GM23248 (cell line): ENCODE measurements at places on chromosomes 5 and 9.

DNA sequence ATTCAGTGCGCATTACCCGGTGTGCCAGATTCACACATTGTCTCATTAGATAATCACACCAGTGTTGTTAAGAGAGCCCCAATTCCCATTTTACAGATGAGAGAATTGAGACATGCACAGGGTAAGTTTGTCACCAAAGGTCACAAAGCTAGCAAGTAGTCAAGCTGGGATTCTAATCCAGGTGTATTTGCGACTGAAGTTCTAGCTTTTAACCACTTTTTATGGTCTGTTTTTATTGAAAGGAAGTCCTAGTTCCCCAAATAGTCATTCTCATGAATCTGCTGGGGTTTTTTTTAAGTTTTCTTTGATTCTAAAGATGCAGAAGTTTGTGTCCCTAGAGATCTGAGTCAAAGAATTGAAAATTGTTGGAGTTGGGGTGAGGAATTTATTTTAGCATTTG lies 136.5 kb downstream of the DPYSL3 start:
- DNase-seq = no peak
- H3K4me3 ChIP-seq = no peak overlapping the region
- no peaks in the 10 kb centered on the region for H3K4me1 ChIP-seq
- no peaks in the 10 kb centered on the region for H3K27me3 ChIP-seq
- H3K36me3 ChIP-seq = no peaks in the 10 kb centered on the region
- H3K27ac ChIP-seq = no peak overlapping the region

- no peak overlapping the region for H3K27ac ChIP-seq
- no peak overlapping the region for H3K4me3 ChIP-seq
Measured at GRCh38 chr9:86765746-86766430, 181.4 kb downstream of the GAS1 start.

- H3K4me3 ChIP-seq = peak overlapping the region; percentile 73
- peak; percentile 83 for DNase-seq
- H3K36me3 ChIP-seq = no peaks in the 10 kb centered on the region
- H3K27me3 ChIP-seq = no peaks in the 10 kb centered on the region
- H3K4me1 ChIP-seq = peaks cover 13% of the 10 kb centered on the region
Measured at GRCh38 chr5:177447611-177448243, 1.1 kb downstream of the PRR7 start.

GRCh38 chr5:134626369-134627014 lies 6.1 kb downstream of the SAR1B start:
- H3K36me3 ChIP-seq = peaks cover 15% of the 10 kb centered on the region
- DNase-seq = peak; percentile 14
- H3K4me1 ChIP-seq = peaks cover 5% of the 10 kb centered on the region
- H3K4me3 ChIP-seq = no peak overlapping the region
- no peaks in the 10 kb centered on the region for H3K27me3 ChIP-seq
- H3K27ac ChIP-seq = no peak overlapping the region

GRCh38 chr5:141512390-141512910 lies 23.6 kb downstream of the PCDHGC5 start:
- DNase-seq = peak; percentile 78
- 0 out of 2 replicates have a peak, but pooled peaks cover 3% of the 10 kb centered on the region for H3K36me3 ChIP-seq
- H3K27ac ChIP-seq = peak overlapping the region; percentile 94
- H3K4me1 ChIP-seq = peaks cover 75% of the 10 kb centered on the region
- no peaks in the 10 kb centered on the region for H3K27me3 ChIP-seq

DNA sequence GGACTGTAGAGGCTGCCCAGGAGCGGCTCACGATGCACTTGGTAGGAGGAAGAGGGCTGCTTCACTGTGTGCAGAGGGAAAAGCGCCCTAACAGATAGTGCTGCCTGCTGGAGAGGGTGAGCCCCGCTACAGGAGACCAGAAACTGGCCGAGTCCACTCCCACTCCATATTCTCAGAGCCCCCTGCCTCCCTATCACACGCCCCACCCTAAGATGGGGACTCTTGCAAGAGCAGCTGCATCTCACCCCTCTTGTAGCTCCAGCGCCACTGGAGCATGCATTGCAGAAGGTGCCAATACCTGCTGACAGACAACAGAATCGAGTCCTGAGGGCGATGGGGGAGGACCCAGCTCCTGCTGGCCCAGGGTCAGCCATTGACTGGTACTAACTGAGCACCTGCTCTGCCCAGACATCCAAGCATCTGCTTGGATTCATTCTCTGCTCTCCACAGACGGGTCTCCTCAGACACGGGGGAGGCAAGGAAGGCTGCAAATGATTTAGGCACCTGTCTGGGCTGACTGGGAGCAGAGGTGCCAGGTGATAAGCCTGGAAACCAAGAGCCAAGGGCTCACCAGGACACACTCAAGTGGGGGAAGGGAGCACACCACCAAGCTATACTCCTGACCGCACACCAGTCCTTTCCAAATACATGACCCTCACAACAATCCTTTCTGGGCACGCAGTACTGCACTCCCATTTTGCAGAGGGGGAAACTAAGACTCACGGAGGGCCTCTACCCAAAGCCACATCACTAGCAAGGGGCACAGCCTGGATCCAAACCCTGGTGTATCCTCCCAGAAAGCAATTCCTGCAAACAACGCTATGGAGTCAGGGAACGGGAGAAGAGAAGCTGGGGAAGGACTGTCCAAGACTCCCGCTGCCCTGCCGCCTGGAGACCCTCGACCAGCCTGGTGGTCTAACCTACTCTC lies 1.6 kb downstream of the BICD2 start:
- no peaks in the 10 kb centered on the region for H3K27me3 ChIP-seq
- no peak overlapping the region for H3K27ac ChIP-seq
- H3K4me1 ChIP-seq = peaks cover 17% of the 10 kb centered on the region
- DNase-seq = peak; percentile 43
- no peaks in the 10 kb centered on the region for H3K36me3 ChIP-seq

DNA sequence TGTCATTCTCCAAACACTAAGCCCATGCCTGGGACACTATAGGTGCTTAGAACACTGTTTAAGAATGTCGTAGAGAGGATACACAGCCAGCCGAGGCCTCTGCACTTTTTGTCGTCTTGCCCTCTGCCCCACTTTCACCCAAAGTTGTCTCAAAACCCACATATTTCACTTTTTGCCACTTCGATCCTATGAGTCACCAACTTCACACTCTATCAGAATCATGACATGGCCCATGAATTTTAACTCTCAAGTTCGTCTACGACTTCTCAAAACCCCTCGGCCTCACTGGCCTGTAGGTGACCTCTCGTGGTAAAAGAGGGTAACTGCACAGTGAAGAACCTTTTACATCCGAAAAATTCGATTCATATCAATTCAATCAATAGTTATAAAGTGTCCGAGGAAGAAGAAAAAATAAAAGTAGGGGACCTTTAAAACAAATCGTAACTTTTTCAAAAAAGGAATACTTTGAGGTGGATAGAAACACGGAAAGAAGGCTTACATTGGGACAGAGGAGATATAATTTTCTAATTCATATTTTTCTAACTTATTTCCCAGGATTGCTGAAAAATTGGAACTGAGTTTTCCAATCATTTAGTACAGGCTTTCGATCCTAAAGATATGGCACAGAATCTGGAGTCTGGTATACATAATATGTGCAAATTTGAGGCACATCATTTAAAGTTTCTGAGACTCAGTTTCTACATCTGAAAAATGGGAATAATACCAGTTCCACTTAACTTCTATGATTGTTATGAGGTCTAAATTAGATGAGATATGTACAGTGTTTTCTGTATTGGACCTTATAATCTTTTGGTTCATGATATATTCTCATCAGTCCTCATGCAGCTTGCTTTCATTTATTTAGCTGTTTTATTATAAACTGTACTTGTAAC lies 122.6 kb downstream of the APBA1 start:
- 0 out of 2 replicates have a peak, but pooled peaks cover 2% of the 10 kb centered on the region for H3K4me1 ChIP-seq
- H3K27ac ChIP-seq = no peak overlapping the region
- H3K27me3 ChIP-seq = no peaks in the 10 kb centered on the region
- no peaks in the 10 kb centered on the region for H3K36me3 ChIP-seq
- peak; percentile 69 for DNase-seq

DNA sequence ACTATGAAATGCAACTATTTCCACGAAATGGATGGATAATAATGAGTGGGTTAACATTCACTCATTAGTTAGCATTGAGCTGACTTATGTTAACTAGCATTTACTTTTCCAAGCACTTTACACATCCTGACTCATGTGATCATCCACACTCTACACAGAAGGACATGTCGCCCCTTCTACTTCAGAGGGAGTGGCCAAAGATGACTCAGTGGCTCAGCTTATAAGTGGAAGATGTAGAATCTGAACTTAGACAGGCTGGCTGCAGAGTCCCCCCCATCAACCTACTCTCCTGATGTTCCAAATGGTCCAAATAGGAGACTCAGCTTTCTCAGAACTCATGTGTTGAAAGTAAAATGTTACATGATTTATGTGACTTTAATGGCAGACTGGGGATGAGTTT lies 146.0 kb downstream of the ADCY2 start:
- no peaks in the 10 kb centered on the region for H3K4me1 ChIP-seq
- H3K27me3 ChIP-seq = no peaks in the 10 kb centered on the region

- H3K27me3 ChIP-seq = peaks cover 54% of the 10 kb centered on the region
- H3K36me3 ChIP-seq = no peaks in the 10 kb centered on the region
- H3K27ac ChIP-seq = no peak overlapping the region
Measured at GRCh38 chr5:93603078-93603792, 20.2 kb downstream of the NR2F1 start.

- H3K27ac ChIP-seq = no peak overlapping the region
- no peaks in the 10 kb centered on the region; the same call in 1 of the 2 replicates for H3K27me3 ChIP-seq
- H3K4me3 ChIP-seq = no peak overlapping the region
- no peaks in the 10 kb centered on the region for H3K4me1 ChIP-seq
- H3K36me3 ChIP-seq = no peaks in the 10 kb centered on the region
- peak; percentile 1 for DNase-seq
Measured at GRCh38 chr9:7500521-7500920, 299.1 kb downstream of the DMAC1 start.

GRCh38 chr5:167819406-167819805 lies 472.0 kb upstream of the WWC1 start:
- no peak overlapping the region for H3K4me3 ChIP-seq
- H3K27ac ChIP-seq = no peak overlapping the region
- peaks cover 57% of the 10 kb centered on the region for H3K4me1 ChIP-seq
- no peak for DNase-seq
- H3K27me3 ChIP-seq = no peaks in the 10 kb centered on the region
- no peaks in the 10 kb centered on the region for H3K36me3 ChIP-seq

DNA sequence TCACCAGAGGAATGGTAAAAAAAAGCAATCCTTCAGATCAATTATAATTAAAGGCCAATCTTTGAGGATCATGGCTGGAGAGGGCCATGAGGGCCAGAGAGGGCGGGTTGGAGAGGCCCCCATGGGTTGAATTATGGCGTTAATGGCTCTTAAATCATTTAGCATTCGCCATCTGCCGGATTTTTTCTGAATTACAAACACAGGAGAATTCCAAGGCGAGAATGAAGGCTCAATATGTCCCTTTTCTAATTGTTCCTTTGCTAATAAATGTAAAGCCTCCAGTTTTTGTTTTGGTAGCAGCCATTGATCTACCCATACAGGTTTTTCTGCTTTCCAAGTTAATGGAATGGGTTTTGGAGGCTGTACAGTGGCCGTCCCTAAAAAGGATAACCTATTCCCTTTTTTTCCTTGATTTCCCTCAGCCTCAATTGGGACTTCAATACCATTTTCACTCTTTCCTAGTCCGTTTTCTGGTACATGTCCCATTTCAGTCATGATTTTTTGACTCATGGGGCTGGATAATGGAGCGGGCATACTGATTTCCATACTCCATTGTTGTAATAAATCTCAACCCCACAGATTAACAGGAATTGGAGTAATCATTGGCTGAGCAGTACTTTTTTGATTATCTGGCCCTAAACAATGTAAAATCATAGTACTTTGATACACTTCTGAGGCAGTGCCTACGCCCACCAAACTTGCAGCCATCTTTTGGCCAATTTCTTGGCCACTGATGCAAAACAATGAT lies 6.7 kb upstream of the TMEM141 start:
- DNase-seq = peak; percentile 58
- no peak overlapping the region for H3K4me3 ChIP-seq
- H3K4me1 ChIP-seq = no peaks in the 10 kb centered on the region

GRCh38 chr5:122434205-122434970 lies 122.4 kb downstream of the SNCAIP start:
- H3K27ac ChIP-seq = no peak overlapping the region
- H3K4me1 ChIP-seq = no peaks in the 10 kb centered on the region
- H3K27me3 ChIP-seq = no peaks in the 10 kb centered on the region
- H3K36me3 ChIP-seq = no peaks in the 10 kb centered on the region
- H3K4me3 ChIP-seq = no peak overlapping the region
